Upper lobe of left lung (tissue), 6 donors: ENCODE measurements at places on chromosomes 1 and 21. TPM values are rescaled to one million over a fixed set of nuclear protein-coding genes. Genes with fewer than 3 reads are reported as not detected.

S100A7 gene
- not detected for total RNA-seq

TSSK3 gene
- 1.2 TPM for total RNA-seq

IL12RB2 gene
- total RNA-seq = 1.6 TPM

TDRD5 gene
- total RNA-seq = not detected

RGSL1 gene
- not detected for total RNA-seq
